HuH-7 (cell line): ENCODE measurements at places on chromosomes 12 and 14.
A peak's percentile ranks its signal among the peaks of the same experiment; 100 is the strongest.

GRCh38 chr12:44749566-44749965 lies 126.5 kb downstream of the NELL2 start:
- no peak for DNase-seq

DNA sequence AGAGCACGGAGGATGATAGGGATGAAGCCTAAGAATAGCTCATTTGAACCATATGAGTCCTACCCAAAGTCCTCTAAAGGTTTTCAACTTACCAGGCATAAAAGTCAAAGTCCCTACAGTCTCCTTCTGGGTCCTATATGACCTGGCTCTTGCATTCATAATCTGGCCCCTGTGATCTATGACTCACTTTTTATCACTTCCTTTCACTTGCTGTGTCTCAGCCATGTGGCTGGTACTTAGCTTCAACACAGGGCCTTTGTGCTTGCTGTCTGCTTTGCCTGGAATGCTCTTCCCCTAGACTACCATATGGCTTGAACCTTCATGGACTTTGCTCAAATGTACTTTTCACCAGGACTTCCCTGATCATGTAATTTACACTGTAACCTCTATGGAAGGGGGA lies 137.6 kb upstream of the TMTC1 start:
- DNase-seq = no peak

DNA sequence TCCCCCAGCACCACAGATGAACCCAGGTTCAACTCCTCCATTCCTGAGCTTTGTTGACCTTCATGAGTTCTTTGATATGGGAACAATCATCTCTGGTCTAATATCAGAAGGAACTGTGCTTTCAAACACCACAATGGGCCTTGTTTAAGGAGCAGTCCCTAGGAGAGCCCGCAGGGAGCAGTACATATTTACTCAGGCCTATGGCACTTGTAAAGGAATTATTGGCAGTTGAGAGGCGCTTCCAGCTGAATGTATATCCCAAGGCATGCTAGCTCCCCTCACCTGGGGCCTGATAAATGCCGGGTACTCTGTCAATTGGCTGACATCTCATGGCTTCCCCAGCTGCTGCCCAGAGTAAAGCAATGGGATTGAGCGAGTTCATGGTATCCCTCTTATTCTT lies 76.2 kb downstream of the ZFP36L1 start:
- DNase-seq = peak; percentile 32

- DNase-seq = no peak
Measured at GRCh38 chr14:92573761-92574498, 60.3 kb downstream of the RIN3 start.

DNA sequence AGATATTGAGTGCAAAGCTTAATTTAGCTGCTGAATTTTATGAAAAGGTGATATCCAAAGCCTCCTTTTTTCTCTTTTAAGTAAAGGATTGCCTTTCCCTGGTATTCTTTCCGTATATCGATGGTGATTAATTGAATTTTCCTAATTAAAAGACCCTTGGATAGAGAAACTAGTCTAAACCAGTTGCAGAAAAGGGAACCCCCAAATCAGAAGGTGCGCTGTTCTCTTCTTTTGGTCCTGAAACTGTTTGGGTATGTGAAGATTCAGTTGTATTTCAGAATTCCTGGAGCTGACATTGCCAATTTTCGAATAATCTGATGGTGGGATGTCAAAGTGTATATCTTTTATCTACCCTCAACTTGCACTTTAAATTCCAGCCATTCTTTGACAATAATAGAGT lies 1.9 kb downstream of the GPHN start:
- DNase-seq = no peak

DNA sequence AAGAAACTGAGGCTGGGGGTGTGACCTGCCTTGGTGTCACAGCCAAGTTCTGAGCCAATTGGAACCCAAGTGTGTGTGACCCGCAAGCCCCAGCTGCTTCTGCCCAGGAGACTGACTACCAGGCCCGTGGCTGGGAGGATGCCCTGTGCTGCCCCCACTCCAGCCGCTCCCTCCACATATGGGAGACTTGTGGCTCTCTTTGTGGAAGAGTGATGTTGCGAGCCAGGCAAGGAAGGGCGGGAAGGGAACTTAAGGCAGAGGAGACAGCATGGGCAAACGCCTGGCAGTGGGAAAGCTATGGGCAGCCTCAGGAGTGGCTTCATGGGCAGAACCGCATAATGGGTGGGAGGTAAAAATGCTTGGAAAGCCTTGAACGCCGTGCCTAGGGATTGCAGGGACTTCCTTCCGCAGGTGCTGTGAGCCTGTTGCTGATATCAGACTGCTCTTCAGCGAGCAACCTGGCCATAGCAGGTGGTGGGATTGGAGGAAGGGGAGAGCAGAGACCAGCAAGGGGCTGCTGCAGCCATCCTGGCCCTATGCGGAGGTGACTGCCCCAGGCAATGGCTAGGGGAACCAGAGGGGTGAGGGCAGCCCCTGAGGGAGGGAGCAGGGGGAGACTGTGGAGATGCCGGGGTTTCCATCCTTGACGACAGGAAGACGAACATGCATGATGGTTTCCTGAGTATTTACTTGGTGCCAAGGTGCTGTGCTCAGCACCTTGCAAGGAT lies 115.7 kb downstream of the LGMN start:
- DNase-seq = no peak

DNA sequence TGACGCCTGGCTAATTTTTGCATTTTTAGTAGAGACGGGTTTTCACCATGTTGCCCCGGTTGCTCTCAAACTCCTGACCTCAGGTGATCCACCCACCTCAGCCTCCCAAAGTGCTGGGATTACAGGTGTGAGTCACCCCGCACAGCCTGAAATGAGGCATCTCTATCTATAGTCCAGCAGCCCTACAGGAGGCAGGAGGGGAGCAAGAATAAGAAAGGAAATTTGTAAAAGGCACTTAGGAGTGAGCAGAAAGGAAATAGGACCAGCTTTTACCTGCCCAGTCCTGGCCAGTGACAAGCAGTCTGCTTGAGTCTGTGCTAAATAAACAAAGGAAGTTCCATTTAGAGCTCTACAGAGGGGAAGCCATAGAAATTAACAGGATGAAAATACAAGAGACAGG lies 15.0 kb upstream of the PSMA6 start:
- DNase-seq = no peak

DNA sequence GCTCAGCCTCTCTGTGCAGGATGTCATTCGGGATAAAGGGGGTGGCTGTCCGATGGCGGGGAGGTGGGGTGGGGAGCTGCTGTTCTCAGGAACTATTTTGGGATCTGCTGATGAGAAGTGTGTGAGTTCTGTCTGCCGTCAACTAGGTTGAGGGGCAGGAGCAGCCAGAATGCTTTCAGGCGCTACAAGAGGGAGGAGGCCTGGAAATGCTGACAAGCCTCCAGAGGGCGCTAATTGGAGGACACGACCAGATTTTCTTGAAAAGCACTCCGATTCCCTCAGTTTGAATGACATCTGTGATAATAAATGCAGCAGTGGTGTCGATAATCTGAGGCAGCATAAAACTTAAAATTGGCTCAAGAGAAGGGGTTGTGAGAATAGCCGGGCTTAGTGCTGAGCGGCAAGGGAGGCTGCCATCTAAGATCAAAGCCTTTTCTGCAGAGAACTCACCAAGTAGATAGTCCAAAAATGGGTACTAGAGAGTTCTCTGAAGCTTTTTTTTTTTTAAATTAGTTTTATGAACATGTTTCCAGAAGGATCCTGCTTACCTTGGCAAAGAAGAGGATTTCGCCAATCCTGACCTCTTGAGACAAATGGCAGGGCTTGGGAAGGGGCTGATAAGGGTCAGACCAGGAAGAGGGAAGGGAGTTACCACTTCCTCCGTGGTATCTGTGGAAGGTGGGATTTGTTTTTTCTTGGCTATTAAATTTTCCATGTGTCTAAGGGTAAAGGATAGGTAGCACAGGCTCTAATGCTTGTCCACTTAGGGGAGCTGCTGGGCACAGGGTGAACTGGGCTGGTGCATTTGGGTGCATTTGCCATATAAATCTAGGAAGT lies 94.4 kb downstream of the CRACR2A start:
- peak; percentile 40 for DNase-seq

- no peak for DNase-seq
Measured at GRCh38 chr14:75205591-75205990, 29.2 kb upstream of the TMED10 start.

DNA sequence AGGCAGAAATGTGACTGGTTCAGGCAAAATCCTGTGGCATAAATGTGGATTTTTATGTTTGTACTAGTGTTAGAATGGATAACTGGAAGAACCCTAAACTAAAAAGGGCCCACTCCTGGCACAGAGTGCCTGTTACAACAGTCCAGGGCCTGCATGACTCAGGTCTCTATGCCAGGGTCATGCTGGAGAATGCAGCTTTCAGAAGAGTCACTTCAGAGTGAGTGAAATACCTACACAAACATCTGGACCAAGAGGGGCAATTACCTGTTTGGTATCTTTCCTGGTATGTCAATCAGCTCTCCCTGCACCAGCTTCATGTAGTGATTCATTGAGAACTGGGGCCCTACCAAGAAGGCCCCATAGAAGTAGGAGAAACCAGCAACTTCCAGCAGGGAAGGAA lies 10.0 kb downstream of the EMG1 start:
- no peak for DNase-seq

DNA sequence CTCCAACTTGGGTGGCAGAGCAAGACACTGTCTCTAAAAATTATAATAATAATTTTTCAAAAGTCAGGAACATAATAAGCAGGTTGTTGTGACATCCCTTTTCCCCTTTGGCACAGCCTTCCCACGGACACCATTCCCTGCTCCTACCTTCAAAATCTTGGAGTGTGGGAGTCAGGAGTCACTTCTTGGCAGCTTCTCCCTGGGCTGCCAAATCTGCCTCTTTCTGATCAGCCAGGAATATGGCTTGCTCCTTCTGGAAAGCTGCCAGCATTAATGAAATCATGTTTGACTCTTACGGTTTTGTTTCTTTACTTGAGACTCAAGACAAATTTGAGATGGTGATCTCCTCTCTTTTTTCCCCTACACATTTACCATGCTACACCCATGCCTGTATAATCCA lies 391.4 kb upstream of the SYT1 start:
- no peak for DNase-seq

DNA sequence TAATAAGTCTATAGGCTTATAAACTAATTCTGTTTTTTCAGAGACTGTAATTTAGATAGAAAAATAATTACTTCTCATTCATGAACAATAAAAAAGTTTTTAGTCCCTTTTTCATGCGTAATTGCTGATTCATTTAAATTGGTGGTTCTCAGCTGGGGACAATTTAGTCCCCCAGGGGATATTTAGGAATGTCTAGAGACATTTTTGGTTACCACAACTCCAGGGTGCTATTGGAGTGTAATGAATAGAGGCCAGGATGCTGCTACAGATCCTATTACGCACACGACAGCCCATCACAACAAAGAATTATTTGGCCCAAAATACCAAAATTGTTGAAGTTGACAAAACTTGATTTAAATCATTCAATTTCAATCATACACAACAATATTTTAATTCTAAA lies 22.8 kb upstream of the VCPKMT start:
- no peak for DNase-seq

DNA sequence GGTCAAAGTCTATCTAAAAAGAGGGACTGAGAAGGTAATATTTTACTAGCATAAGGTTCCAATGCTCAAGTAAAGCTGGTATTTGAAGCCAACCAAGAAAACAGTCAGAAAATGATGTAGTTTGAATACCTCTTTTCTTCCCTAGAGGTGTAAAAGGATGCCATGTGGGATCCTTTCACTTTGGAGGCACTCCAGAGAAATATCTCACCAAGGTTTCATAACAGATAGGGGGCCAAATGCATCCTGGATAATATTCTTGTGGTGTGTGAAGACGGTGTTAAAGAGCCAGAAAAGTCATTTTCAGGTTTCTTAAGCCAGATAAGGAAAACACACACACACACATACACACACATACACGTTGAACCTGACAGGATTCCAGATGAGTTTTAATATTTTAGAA lies 136.1 kb upstream of the PRKD1 start:
- DNase-seq = no peak

GRCh38 chr12:121466794-121467637 lies 67.1 kb downstream of the RNF34 start:
- peak; percentile 80 for DNase-seq

DNA sequence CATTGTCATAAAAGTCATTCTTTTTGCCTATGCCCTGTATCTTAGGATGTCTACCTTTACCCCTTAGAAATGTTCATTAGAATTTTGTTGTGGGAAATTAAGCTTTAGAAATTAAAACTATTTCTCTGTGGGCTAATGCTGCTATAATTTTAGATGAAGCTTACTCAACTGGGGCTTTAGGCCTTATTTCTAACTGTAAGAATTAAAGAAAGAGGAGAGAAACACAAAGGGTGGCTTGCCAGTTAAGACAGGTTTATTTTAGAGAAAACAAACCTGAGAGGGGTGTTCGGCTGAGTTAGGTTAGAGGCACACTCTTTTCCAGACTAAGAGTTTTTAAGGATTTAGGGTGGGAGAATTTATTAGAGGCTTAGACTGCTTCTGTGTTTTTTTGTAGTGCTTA lies 6.4 kb downstream of the TRIP11 start:
- DNase-seq = no peak

DNA sequence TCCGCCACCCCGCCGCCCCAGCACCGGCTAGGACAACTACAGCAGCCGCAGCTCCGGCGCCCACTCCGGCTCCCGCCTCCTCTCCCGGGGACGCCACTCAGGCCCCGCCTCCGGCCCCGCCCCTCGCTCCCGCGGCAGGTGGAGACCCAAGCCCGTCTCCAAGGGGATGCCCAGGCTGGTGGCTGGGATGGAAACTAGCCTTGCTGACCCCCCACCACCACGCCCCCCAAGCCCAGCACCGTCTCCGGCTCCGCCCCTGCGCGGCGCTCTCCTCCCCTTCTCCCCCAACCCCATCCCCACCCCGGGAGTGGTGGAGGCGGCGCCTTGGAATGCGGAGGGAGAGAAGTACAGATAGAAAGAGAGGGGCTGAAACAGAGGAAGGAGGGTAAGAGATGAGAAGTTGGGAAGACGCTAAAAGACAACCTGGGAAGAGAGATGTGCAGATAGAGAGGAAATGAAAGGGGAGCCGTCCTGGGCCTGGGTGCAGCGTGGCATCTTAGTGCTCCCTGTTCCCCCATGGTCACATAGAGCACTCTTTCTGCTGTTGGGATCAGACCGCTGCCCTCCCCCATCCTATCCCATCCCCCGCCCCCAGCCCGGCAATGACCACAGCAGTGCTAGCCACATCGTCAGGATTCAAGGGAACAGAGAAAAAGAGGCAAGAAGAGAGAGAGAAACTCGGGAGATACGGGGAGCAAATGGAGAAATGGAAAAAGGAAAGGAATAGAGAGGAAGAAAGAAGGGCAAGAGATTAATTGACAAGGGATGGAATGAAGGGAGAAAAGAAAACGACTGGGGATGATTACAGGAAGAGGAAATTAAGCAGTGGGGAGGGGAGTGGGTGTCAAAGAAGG lies at the start of gene ITGA7:
TSS of gene ITGA7 (minus strand) at position 64 of the 854 bp plus-strand sequence. CDS start 222 bp downstream, outside the sequence.
- peak; percentile 90 for DNase-seq

- DNase-seq = no peak
Measured at GRCh38 chr12:96864335-96864734, 42.7 kb upstream of the NEDD1 start.

- DNase-seq = no peak
Measured at GRCh38 chr14:105885561-105886320, 359.4 kb downstream of the TMEM121 start.
